ENCODE measurements at places on chromosomes 1 and 21. TPM values are rescaled to one million over a fixed set of nuclear protein-coding genes. Genes with fewer than 3 reads are reported as not detected.

The HES2 gene
- total RNA-seq, result 0.49 TPM

The LRRC8B gene
- total RNA-seq, result 2.6 TPM

The OR6N1 gene
- total RNA-seq, result not detected

The RNF2 gene
- total RNA-seq, result 15.9 TPM

The ANKRD65 gene
- 2.2 TPM for total RNA-seq

The PIK3R3 gene
- 1.8 TPM for total RNA-seq

The SPRR2A gene
- total RNA-seq, result not detected

The RAB3B gene
- 2.4 TPM for total RNA-seq

The MMEL1 gene
- total RNA-seq, result not detected

The MAGOH gene
- total RNA-seq, result 21.7 TPM

The NBPF4 gene
- not detected for total RNA-seq

The PODN gene
- total RNA-seq, result 12.1 TPM

The OR10K1 gene
- total RNA-seq, result not detected

The LAD1 gene
- not detected for total RNA-seq

The MINDY1 gene
- total RNA-seq, result 10.7 TPM

The IKBKE gene
- 12.8 TPM for total RNA-seq

The CACHD1 gene
- total RNA-seq, result 3.4 TPM

The ZNF648 gene
- not detected for total RNA-seq

The OR2T11 gene
- total RNA-seq, result not detected

The OVAAL gene
- total RNA-seq, result not detected
